ENCODE measurements at places on chromosomes 12 and 14.

- no peak for DNase-seq
These were observed 289.0 kb downstream of the ERC1 start for GRCh38 chr12:1280059-1280458.

GRCh38 chr14:88269806-88270420, 53.2 kb downstream of the KCNK10 start:
- no peak for DNase-seq

- DNase-seq = no peak
These were observed 48.2 kb downstream of the FOXN3 start for GRCh38 chr14:89368490-89369477.

DNA sequence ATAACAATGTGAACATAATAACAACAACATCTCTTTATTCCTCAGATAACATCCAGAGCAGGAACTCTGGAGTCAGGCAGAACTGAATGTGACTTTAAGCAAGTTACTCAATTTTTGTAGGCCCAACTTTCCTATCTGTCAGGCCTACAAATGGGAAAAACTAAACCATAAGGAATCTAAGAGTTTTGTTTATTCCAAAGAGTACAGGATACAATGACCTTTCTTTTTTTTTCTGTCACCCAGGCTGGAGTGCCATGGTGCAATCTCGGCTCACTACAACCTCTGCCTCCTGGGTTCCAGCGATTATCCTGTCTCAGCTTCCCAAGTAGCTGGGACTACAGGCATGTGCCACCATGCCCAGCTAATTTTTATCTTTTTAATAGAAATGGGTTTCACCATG, 9.4 kb downstream of the LPCAT3 start:
- no peak for DNase-seq

GRCh38 chr12:69096669-69097335, 142.6 kb upstream of the CPSF6 start:
- peak; percentile 33 for DNase-seq

DNA sequence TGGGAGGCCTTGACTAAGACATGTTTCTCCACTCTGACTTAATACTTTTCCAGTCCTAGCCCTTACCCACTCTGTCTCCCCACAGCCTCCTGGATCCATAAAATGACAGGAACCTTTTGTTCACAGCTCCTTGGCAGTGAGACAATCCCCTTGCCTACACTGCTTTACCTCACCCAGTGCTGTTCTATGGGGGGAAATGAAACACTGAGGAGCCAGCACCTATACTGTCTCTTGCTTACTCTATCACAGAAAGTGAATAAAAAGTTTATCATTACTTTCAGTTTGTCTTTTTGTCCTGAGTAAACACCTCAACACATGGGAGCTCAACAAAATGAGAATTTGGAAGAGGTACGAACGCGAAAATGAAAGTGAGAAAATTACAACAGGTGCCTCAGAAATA, 127.2 kb upstream of the DAAM1 start:
- no peak for DNase-seq

DNA sequence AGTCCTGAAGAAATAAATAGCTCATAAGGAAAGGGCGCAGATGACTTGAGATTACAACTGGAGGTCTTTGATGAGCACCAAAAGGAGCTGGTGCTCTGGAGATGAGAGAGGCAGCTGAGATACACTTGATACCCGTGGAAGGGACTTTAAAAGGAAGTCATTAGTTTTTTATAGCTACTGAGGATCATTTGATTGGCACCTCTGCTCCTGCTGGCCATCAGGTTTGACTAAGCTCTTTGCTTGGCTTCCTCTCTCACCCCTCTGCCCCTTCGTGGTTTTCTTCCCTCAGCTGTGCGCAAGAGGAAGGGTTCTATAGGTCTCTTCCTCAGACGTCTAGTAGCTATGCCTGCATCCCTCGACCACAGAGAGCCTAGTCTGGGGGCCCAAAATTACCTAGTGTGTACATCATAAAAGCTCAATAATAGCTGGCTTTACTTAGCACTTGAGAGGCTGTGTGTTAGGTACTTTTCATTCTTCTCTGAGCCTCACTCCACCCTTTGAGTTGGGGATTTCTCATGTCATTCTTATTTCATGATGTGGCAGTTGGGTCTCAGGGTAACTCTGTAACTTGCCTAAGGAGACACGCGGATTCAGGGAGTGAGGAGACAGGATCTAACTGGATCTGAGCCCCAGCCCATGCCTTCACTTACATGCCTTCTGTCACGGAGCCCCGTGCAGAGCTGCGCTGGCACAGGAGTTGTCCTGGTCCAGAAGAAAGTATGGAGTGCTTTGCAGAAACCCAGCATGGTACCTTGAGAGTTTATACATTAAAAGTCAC, 68.4 kb upstream of the ASPG start:
- no peak for DNase-seq

- no peak for DNase-seq
These were observed 422.1 kb downstream of the RPS29 start for GRCh38 chr14:49164074-49164473.

- DNase-seq = no peak
These were observed 8.8 kb downstream of the SERPINA1 start for GRCh38 chr14:94379291-94380224.

Measured in eye (tissue), 1 donor.